ENCODE measurements at places on chromosomes 1 and 21.

DNA sequence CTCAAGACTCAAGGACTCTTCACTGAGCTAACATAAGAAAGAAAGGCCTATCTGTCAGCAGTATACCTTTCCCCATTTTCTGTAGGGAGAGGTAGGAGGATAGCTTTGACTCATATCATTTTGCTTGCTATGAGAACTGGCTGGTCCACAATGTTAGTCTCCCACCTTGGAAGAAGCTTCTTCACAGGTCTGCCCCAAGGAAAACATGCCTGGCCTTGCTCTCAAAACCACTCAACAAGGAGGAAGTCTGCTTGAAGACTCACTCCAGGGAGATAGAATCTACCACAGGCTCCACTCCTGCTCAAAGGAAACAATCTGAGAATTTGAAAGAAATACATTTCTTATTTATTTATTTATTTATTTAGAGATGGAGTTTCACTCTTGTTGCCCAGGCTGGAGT lies 29.5 kb upstream of the LAMC1 start:
- DNase-seq = no peak

GRCh38 chr1:194930132-194930531 lies 1678.1 kb downstream of the KCNT2 start:
- DNase-seq = no peak

- no peak for DNase-seq
These were observed 29.6 kb downstream of the DNAH14 start for GRCh38 chr1:224959115-224959514.

DNA sequence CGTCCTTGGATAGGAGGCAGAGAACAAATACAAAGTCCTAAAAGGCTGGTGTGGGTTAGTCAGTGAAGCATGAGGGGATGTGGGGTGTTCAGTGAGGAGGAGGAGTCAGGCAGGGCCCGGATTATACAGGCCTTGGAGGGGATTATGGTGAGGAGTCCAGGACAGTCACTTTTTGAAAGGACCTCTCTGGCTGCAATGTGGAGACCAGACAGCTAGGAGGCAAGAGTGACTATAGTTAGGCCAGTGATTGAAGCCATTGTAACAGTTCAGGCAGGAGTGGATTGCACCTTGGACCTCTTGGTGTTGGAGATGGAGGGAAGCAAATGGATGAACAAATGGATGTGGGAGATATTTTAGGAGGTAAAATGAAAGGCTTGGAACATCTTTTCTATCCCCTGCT lies 115.8 kb downstream of the C1orf94 start:
- no peak for DNase-seq

- DNase-seq = no peak
These were observed 328.4 kb downstream of the ZP4 start for GRCh38 chr1:237562242-237562823.

DNA sequence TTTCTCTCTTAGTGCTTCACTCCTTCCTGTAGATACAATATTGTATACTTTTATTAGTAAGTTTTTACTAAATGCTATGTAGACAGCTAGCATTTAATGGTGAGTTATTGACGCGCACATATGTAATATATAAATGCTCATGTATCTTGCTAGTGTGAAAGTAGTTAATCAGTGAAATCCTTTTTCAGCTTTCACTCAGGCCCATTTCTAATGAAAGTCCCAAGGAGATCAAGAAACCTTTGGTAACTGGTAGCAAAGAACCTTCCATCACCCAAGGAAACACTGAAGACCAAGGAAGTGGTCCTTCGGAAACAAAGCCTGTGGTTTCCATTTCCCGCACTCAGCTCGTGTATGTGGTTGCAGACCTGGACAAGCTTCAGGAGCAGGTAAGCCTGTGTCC lies 27.2 kb downstream of the AGT start:
- no peak for DNase-seq

GRCh38 chr1:106536741-106537140 lies 519.7 kb upstream of the PRMT6 start:
- DNase-seq = no peak

- no peak for DNase-seq
These were observed 95.8 kb downstream of the PRKAB2 start for GRCh38 chr1:147076442-147076841.

- DNase-seq = no peak
These were observed 313.9 kb upstream of the USP24 start for GRCh38 chr1:55529017-55529416.

All from esophagus squamous epithelium (tissue), 5 donors.